ENCODE measurements at places on chromosomes 1 and 21.

- DNase-seq: no peak
Observed at GRCh38 chr21:21387916-21388315, 389.7 kb downstream of the NCAM2 start.

- DNase-seq: no peak
Observed at GRCh38 chr1:18134324-18135046, 26.9 kb downstream of the IGSF21 start.

DNA sequence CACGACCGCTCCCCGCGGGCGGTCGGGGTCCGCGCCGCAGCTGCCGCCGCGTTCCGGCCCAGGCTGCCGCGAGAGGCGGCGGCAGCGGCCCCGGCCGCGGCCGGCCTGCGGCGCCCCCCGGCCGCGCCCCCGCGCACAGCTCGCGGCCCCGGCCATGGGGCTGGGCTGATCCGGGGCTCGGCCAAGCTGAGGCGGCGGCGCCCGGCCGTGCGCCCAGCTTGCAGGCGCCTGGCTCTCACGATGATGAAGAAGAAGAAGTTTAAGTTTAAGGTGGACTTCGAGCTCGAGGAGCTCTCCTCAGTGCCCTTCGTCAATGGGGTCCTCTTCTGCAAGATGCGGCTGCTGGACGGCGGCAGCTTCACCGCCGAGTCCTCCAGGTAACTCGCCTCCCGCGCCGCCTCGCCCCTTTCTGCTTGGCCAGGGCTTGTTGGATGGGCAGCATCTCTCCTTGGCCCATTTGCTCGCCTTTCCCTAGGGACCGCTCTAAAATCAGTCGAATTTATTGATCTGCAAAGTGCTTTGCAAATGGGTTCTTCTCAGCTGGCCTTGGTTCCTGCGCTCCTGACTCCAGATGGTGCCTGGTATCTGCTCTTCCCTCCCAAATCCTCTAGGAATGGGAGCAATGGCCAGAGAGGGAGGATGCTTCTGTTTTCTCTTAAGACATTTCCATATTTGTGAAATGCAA, 431 bp downstream of the EEIG2 start:
- no peak for DNase-seq

GRCh38 chr1:202642619-202643291, 67.5 kb downstream of the SYT2 start:
- DNase-seq: no peak

GRCh38 chr1:183155939-183156338, 30.1 kb upstream of the LAMC2 start:
- no peak for DNase-seq

GRCh38 chr1:183675381-183675780, 22.3 kb upstream of the APOBEC4 start:
- DNase-seq: no peak

DNA sequence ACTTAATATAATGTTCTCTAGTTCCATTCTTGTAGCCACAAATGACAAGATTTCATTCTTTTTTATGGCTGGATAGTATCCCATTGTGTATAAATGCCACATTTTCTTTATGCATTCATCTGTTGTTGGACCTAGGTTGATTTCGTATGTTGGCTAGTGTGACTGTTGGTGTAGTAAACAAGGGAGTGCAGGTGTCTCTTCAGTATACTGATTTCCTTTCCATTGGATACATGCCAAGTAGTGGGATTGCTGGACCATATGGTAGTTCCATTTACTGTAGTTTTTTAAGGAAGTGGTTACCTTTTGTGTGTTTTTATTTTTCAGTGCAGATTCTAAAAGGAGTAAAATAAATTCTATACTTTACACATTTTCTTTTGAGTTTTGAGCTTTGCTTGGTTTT, 5.7 kb downstream of the PARK7 start:
- no peak for DNase-seq

DNA sequence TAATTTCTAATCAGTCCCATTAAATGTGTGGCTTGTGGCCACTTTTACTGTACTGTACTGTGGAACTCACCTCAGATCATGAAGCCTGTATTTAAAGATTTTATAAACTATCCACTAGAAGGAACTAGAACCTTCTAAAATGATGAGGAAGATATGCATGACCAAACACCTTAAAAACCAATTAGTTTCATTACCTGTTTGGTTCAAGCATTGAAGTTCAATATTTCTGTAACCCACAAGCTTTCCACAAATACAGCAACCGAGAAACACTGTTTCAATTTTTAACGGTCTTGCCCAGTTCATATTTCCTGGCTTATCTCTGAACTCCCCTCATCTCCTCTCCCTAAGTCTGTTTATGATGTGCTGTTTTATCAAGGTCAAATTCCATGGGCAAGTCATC, 264.3 kb upstream of the PLD5 start:
- no peak for DNase-seq

DNA sequence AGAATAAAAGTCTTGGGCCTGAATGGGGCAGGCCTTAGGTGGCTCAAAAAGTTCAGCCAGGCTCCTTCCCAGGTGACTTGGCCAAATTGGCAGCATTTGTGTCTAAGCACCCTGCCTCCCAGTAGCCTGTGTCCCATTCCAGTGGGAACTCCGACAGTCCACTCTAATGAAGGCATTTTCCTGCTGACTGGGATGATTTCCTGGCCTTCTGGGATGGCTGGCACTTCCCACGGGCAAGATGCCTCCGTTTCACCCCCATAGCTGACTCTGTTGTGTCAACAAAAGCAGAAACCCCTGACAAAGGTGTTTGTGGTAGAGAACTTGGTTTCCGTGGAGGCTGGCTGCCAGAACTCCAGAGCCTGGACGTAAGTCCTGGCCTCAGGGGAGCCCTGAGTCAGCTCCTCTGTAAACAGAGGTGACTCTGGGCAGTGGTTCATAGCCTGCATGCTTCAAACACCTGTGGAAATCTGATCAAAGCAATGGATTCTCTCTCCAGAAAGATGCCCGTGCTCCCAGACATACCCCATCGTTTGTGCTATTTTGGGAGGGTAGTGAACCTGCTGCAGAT, 36.6 kb downstream of the WNT3A start:
- no peak for DNase-seq

DNA sequence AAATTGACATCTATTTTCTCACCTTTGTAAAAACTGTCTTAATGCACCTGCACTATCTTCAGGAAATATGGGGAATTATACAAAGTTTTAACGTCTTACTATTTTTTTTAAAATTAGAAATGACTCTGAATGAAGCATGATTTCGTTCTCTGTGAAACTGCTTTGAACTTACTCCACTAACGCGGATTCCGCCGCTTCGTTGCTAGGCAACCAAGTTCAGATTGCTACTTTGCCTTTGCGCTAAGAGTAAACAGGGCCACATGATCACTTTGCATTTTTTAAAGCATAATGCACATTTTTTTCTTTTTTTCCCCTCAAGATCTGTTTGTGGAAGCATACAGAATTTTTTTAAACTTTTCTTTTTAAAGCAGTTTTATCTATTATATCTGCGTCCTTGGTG, 690.5 kb downstream of the BRINP3 start:
- no peak for DNase-seq

- DNase-seq: no peak
Observed at GRCh38 chr1:26357121-26357602, 3.2 kb upstream of the CRYBG2 start.

GRCh38 chr1:230642263-230642959, at the start of gene COG2:
COG2 (plus strand) TSS chr1:230642481; CDS start chr1:230642607, 126 bp downstream.
- DNase-seq: peak; percentile 97

DNA sequence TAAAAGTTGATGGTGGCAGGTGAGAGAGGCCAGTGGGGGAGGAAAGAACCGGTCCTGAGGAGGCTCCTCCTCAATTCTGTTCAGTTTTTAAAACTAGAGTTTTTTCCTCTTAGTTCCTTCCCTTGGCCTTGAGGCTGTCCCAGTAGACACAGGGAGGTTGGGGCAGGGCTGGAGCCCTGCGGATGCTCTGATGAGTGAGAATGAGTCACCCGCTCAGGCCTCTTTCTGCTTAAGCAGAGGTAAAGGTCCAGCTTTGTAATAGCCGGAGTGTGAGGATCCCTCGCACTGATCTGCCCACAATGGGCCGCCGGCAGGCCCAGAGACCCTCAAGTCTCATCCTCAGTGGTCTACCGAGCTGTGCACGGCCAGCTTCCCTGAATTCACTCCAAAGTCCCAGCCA, 49.6 kb upstream of the IRF2BP2 start:
- no peak for DNase-seq

DNA sequence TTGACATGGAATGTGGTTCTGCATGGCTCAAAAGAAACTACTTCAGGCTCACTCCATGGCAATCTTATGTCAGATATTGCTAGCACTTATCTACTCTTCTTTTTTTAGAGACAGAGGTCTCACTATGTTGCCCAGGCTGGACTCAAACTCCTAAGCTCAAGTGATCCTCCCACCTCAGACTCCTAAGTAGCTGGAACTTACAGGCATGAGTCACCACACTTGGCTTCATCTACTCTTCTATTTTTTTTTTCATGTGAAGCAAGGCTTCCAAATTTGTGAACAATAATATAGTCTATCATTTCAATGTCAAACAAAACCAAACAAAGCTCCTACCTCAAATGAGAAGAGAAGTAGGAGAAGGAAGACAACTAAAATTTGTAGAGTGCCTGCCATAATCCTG, 7.5 kb upstream of the PSEN2 start:
- DNase-seq: no peak

DNA sequence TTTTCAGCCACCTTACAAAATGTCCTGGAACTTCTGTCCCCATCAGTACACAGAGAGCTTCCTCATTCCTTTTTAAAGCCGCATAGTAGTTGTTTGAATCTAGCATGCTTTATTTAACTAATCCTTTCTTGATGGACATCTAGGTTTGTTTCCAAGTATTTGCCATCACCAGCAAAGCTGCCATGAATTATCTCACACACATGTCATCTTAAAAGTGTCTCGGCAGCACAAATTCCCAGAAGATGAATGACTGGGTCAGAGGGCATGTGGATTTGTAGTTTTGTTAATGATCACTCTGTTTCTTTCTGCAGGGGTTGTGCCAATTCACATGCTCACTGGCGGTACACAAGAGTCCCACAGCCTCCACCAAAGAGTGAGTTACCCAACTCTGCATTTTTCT, 68.3 kb downstream of the CLIC6 start:
- no peak for DNase-seq

All from GM10248 (cell line).